ENCODE measurements at places on chromosomes 11 and 22.

DNA sequence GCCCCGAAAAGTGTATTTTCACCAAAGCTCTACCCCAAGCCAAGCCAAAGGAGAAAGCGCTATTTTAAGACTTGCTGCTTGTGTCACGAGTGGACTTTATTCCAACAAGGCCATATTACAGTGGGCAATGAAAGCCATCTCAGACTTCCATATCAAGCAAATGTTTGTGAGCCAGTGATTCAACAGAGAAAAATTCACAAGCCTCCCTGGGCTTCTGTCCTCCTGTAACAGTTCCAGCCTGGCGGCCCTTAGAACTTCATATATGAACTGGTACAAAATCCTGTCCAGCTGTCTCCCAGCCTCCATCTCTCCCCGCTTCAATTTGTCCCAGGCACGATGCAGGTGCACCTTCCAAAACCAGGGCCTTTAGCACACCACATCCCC, 11.2 kb downstream of the LARGE1 start:
- no peak for DNase-seq

DNA sequence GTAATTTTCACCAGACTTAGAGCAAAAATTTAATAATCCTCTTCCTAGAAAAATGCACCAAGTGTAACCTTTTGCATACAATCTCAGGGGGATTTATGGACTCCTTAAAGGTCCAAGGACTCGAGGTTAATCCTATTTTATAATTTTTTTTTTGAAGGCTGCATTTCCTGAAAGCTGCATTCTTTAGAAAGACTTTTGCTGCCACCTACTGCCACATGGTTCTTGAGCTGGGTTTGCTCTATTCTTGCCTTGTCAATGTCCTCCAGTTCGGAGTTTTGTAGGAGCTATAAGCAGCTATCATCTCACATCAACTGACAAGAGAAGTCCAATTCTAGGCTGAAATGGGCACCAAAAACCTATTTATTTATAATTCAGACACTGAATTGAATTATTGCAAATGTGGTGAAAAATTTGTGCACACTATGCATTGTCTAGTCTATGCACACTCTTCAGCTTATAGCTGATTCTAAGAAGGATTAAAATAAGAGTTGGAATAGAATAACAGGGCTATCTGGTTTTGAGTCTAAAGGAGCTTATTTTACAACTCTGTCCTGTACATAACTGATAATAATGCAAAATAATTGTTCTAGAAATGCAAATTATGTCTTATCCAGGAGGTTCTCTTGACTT, 31.3 kb downstream of the TRAF6 start:
- DNase-seq: peak; percentile 42

GRCh38 chr22:28208036-28208435, 289.0 kb upstream of the PITPNB start:
- DNase-seq: no peak

DNA sequence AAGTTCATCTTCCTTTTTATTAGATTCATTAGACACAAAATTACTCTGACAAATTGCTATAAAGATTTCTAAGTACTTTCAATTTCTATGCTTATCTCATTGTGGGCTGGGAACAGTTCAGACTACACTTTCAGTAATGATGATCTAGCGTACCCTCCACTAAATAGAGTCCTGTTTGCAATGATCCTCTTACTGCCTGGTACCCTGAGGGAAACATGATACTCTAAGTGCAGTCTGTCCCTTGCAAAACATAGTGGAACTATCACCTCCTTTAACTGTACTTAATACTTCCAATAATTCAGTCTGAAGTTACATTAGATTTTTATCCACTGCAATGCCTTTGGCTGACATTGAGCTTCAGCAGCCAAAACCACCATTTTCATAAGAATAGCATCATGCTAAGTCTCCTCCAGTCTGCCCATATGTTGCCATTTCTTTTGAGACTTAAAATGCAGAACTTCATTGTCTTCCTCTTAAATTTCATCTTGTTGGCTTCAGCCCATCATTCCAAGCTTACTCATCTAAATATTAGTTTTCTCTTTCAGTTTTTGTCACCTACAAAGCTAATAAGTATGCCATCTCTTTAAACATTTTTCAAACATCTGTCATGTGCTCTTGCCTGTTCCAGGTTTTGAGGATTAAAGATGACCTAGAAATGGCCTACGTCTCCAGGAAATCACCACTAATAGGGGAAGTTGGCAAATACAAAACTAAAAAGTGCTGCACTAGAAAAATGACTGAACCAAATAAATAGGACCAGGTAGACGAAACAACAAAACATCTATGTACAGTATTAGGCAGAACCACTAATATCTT, 55.5 kb downstream of the PAK1 start:
- no peak for DNase-seq

- peak; percentile 68 for DNase-seq
These were observed 66.5 kb downstream of the BMAL1 start for GRCh38 chr11:13343931-13344717.
